T follicular helper cell (primary cell): ENCODE measurements at places on chromosomes 2 and 18.
A peak's percentile ranks its signal among the peaks of the same experiment; 100 is the strongest.

DNA sequence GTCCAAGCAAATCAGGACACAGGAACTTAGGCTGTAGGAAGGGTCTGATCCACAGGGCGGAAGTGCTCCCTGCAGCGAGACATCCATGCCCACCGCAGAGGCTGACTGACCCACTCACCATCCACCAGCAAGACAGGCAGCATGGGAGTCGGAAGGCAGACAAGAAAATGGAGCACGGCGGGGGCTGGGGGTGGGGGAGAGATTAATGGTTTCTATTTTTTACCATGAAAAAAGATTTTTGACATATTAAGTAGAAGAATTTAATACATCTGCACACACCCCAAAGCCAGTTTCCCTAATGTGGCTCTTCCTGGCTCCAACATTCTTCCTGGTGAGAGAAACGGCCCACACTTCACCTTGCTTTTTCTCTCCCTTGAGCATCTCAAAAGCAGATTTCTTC, 55.1 kb upstream of the ST8SIA3 start:
- no peak for DNase-seq

DNA sequence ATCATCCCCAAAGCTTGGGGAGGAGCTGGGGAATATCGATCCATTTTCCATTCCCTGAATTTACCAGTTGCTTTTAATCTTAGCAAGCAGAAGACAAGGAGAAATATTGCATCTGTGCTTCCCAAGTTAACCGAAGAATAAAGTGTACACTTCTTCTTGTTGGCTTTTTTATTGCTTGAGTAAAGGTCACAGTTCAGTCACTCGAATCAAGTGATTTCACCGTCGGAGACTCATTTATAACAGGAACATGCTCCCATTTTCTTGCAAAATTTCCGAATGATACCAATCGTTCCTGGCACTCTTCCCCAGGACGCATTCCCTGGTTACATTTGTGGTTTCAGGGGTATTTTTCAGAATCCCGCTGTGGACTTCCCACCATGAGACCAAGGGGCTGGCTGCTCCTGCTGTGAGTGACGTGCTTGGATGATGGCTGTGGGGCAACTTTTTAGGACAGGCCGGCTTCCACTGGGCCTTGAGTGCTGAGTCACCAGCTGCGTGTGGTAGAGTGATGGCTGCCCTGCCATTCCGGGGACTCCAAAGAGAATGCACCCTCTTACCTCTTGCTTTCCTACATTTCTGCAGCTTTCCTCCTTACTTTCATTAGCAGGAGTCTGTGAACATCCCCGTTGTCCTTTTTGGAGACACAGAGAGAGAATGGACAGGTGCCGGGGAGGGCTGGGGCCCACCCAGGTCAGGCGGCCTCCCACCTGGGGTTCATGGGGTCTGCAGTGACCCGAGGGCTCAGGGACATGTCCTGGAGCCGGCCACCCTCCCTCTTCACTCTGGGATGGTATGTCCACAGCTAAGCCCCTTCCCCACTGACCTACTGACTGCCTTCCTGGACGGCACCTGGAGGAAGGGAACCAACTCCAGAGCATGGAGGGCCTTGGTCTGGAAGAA, 60.7 kb upstream of the HDAC4 start:
- DNase-seq: no peak

DNA sequence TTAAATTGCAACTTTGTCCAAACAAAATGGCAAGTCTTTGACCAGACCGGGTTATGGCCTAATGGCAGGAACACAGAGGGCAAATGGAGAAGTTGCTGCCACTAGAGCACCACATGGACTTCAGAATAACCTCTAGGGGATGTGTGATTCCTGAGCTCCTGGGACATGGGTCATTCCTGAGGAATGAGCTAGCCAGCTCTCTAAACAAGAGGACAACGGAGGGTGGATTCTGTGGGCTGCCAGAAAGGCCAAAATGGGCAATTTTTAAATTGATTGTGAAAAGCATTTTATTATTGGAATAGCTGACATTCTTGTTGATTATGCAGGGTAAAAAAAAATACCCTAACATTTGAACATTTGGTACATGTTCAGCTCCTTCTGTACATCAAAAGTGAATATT, 109.8 kb upstream of the FZD5 start:
- no peak for DNase-seq

DNA sequence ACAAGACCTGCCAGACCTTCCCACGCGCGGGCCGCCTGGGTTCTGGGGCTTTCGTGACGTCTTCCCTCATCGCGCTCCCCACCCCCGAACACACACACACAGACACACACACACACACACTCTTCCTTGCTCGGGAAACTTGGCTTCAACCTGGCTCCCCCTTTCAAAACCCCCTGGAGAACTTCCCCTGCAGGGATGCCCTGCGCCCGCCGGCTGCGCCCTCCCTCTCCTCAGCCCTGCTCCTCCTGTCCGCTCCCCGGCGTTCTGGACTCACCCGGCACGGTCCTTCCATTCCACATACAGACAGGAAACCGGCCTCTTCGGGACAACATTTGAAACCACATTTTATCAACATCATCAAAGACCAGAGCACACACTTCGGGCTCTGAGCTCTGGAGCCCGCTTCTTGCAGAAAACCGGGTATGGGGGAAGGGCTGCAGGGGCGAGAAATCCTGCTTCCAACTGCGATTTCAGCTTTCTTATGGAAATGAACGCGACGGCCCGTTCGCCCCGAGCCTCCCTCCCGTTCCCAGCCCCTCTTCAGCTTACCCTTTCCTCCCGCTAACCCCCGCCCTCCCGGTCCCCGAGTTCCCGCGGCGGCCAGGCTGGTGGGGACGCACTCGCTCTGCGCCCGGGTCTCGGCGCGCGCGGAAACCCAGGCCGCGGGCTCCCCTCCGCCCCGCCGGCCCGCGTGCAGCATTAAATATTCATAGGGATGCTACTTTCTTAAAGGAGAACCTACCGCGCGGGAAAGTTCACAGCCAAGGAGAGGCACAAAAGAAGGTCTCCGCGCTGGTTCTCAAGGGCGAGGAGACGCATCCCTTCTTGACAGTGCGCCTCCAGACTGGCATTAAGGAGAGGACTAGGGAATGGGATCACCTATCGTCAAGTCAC, 18.3 kb downstream of the POU3F3 start:
- DNase-seq: no peak

DNA sequence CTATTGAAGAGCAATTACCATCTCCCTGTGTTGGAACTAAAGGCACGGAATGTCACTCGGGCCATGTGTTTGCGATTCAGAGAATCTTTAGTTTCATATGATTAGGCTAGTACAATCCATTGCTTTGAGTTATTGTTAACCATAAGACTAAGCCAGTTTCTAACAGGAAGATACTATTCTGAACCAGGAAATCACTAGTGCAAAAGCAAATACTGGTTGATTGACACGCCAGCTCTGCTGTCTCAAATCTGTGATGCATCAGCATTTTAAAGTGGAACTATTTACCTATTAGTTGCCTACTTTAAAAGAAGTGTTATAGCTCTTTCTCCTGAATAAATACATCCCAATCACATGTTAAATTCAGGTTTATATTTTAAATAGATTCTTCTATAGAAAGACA, 61.9 kb downstream of the AFTPH start:
- DNase-seq: no peak

- no peak for DNase-seq
Observed at GRCh38 chr2:205646680-205647079, 35.6 kb upstream of the NRP2 start.

- no peak for DNase-seq
Observed at GRCh38 chr2:226716126-226716525, 83.5 kb downstream of the IRS1 start.

DNA sequence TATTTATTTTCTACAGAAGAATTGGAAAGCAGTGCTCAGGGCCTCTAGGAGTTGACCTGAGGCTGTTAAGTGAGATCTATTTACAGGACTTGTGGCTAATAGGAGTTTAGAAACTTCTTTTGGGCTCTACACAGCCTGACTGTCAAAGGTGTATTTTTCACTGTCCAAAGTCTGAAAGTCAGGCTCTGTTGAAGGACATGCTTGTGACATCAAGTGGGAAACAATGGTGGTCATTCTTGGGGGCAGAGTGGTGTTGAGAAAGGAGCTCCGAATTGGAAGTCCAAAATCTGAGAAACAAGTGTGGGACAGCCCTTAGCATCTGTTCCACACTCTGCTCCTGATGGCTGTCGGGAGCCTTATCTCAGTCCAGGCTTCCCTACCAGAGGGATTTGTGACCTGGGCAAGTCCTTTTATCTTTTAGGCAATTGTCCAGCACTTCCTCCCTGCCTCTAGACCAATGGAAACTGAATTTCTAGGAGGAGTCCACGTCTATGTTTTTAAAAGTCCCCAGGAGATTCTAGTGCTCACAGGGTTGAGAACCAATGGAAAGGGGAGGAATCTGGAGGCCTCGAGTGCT, 76.4 kb downstream of the LIPG start:
- DNase-seq: no peak

GRCh38 chr2:205089958-205090357, 544.7 kb downstream of the PARD3B start:
- DNase-seq: no peak

GRCh38 chr2:85087541-85087940, 45.7 kb upstream of the TCF7L1 start:
- DNase-seq: no peak

- no peak for DNase-seq
Observed at GRCh38 chr18:12409469-12409868, 1.7 kb downstream of the PRELID3A start.

DNA sequence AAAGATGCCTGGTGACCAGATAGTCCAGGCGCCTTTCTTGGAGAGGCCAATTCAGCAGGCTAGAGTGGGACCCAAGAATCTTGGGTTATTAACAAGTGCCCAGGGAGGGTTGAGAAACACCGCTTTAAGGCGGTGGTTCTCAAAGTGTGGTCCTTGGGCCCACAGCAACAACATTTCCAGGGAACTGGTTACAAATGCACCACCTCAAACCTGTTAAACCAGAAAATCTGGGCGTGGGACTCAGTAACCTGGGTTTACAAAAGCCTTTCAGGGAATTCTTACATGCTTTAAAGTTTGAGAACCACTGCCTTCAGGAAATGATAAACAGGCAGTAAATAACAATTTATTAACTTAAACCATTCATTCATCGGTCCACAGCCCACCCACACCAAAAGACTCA, 92.5 kb downstream of the SP3 start:
- no peak for DNase-seq

DNA sequence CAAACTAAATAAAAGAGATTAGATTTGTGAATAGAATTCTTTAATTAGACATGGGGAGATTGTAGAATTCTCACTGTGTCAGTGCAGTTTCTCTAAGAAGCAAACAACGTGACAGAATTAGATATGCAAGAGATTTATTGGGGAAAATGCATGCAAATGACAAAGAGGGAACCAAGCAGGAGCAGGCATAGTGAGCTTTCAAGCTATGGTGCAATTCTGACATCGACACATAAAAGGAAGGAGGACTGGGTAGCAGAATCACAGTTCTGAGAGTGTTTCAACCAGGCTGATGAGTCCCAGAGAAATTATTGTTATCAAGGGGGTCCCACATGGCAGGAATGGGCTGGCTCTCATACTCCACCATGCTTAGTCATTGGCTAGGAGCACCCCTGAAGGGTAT, 338.4 kb downstream of the FIGN start:
- DNase-seq: no peak

GRCh38 chr18:58781627-58782194, 83.0 kb upstream of the ZNF532 start:
- peak; percentile 32 for DNase-seq

DNA sequence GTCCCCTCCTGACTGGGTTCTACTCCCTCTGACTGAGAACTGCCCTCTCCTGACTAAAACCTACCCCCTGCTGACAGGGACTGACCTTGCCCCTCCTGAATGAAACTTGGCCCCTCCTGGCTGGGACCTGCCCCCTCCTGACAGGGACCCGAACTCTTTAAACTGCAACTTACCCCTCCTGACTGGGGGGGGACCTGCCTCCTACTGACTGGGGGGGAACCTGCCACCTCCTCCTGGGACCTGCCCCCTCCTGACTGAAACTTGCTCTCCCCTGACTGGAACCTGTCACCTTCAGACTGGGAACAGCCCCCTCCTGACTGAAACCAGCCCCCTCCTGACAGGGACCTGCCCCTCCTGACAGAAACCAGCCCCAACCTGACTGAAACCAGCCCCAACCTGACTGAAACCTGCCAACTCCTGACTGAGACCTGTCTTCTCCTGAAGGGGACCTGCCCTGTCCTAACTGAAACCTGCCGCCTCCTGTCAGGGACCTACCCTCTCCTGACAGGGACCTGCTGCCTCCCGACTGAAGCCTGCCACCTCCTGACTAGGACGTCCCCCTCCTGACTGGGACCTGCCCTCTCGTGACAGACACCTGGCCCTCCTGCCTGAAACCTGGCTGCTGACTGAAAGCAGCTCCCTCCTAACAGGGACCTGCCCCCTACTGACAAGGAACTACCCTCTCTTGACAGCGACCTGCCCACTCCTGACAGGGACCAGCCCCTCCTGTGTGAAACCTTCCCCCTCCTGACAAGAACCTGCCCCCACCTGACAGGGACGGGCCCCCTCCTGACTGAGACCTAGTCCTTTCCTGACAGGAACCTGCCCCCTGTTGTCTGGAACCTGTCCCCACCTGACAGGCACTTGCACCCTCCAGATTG, 87.1 kb downstream of the PXDN start:
- no peak for DNase-seq

DNA sequence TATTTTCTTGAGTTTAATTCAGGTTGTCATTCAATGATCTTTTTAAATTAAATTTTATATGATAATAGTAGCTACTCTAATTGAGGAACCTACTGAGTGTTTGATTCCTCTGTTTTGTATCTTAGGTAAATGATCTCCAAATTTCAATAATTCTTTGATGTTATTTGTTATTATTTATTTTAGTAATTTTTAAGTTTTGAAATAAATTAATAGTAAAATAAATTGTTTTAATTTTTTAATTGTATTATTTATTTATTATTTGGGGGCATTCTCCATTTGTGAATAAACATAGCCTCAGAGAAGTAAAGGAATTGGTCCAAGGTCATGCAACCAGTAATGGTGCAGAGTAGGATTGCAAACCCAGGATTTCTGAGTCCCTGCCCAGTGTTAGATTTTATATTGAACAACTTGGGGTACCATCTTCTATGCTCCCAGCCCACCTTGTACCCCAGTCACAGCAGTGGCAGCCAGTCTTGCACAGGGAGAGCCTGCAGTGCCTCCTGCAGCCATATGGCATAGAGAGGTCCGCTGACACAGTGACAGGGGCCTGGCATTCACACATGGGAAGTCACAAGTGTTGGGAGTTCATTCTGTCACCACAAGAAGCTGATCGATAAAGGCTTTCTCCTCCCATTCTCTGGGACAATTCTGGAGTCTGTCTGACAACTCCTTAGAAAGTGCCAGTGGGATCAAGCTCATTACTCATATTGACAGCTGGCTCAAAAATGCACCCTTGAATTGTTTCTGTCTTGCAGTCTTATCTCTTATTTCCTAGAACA, 110.0 kb upstream of the ETAA1 start:
- DNase-seq: no peak

GRCh38 chr18:51516478-51517038, 319.1 kb upstream of the MEX3C start:
- DNase-seq: no peak

- DNase-seq: no peak
Observed at GRCh38 chr2:207082619-207083018, 83.1 kb downstream of the KLF7 start.

DNA sequence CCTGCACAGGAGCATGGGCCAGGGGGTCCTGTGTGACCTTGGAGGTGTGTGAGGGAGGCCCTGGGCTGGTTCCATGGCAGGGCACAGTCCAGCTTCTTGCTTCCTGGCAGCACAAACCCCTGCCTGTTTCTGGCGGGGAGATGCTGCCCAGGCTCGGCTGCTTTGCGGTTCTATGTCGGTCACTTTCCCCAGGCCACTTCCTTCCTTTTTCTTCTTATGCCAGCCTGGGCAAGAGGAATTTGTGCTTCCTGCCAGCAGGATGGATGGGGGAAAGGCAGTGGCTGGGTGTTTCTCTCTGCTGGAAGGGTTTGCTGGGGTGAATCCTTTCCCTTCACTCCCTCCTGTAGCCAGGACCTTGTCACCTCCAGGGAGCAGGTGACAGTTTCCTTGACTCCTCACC, 24.3 kb downstream of the ASAP2 start:
- DNase-seq: no peak
